MM.1S (cell line): ENCODE measurements at places on chromosomes 11 and 22.

DNA sequence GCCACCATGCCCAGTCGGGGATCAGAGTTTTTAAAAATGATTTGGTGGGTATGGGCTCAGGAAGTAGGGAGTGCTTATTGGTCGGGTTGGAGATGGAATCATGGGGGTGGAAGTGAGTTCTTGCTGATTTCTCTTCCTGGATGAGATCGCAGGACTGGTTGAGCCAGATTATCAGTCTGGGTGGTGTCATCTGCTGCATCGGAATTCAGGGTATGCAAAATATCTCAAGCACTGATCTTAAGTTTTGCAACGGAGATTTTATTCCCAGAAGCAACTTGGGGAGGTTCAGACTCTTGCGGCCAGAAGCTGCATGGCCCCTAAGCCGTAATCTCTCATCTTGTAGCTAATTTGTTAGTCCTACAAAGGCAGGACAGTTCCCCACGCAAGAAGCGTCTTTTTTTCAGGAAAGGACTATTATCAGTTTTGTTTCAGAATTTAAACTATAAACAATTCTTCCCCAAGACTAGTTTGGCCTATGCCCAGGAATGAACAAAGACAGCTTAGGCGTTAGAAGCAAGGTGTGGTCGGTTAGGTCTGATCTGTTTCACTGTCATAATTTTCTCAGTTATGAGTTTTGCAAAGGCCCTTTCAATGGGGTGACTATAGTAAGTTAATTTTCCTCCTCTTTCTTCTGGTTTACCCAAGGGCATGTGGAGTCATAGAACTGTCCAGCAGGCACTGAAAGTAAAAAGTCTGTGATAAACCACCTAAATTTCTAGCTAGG lies 1.4 kb upstream of the PIWIL3 start:
- no peak for DNase-seq

DNA sequence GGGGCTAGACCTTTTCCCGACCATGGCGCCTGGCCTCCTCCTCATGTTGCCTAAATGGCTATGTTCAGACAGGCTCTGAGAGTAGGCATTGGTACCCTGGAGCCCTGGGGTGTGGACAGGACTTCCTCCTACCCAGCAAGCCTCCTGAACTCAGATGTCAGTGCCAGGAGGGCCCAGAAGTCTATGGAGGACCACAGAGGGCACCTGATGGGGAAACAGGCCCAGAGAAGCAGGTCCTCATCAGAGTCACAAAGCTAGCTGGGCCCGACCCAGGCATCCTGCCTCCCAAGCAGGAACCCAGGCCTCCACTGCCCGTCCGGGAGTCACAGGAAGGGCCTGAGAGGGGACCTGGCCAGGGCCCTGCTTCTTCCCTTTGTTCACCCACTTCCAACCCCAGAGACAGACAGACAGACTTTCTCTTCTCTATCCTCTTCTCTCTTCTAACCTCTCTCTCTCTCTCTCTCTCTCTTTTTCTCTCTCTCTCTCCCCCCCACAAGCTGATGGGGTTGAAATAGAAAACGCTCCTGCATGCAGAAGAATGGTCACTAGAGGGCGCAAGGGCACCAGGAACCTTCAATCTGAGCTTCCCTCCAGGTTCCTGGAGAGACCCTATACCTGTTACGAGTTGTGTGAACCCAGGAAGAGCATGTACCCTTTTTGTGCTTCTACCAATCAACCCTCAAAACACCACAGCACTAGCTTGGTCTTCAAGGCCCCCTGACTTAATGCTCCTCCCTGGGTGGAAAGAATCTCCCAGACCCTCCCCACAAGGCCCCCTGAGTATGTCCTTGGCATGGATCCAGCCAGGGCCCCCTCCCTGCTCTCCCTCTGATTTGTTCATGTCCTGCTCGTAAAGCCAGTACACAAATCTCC lies 27.1 kb downstream of the ARAP1 start:
- peak; percentile 65 for DNase-seq

- DNase-seq: no peak
These were observed 64.0 kb downstream of the OTOG start for GRCh38 chr11:17611049-17611448.

DNA sequence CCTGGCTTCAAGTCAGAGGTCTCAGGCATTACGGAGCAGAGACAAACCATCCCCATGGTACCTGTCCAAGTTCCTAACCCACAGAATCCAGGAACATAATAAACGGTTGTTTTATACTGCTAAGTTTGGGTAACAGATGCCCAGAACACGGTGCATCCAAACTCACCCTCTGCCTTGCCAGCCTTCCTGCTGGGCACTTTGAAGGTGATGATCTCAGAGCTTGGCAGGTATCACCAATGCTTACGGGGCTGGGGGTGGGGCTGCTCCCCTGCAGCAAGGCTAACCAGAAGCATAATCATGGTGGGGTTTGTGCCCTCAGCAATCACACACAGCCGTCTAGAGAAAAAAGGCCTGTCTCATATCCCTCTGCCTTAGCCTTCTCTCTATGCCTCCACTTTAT lies 27.1 kb downstream of the DKK3 start:
- DNase-seq: no peak

DNA sequence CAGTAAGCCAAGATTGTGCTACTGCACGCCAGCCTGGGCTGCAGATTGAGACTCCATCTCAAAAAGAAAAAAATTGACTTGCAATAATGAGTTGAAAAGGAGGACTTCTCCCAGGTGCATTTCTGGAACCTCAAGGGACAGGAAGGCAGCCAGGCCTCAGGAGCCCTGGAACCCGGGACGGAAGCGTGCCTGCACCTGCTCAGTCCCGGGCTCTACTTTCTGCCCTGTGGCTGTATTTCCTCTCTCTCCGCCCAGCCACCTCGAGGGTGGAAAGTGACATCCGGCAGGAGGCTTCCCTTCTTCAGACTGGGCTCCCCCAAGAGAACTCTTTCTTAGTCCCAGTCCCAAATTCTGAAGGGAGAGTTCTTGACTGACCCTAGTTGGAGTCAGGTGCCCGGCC lies 20.2 kb upstream of the GAL start:
- DNase-seq: no peak
